Brain (organoid and tissue), 16 donors: ENCODE measurements at places on chromosomes 6 and 20.

- DNase-seq, result peak; percentile 63
Observed at GRCh38 chr6:84428300-84428907, 201.0 kb upstream of the CEP162 start.

- DNase-seq, result peak; percentile 99
Observed at GRCh38 chr6:167572841-167573271, 248.0 kb downstream of the TTLL2 start.

GRCh38 chr6:157607317-157608109, 215.5 kb upstream of the SNX9 start:
- no peak for DNase-seq

- DNase-seq, result no peak
Observed at GRCh38 chr6:5081955-5082354, 3.2 kb upstream of the PPP1R3G start.

DNA sequence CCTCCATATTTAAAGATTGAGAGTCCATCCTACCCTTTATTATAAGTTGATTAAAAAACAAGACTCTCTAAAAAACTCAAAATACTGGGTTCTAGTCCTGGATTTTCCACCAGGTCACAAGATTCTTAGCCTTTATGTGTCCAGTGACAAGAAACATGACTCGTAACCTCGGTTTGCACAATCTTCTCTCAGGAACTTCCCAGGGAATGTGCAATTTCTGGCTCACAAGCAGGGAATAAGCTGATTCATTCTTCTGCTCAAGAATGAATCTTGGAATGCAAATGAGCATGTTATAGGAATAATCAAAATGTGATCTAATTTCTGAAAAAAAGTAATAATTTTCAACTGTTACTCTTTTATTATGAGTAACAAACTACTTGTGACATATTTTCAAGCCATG, 45.1 kb downstream of the OGFRL1 start:
- no peak for DNase-seq

DNA sequence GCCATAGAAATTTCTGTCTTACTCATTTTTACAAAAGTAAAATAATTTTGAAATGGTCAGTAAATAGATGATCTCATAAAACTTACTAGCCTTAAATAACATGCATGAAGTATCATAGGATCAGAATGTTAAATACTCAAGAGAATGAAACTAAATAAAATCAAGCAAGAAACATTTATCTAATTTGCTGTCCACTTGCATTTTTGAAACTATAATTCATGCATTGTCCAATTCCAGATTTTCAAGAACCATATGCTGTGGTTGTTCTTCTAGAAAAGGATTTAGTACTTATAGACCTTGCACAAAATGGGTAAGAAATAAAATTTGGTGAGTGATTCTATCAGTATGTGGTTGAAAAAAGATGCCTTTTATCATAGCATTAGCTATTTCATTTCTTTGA, 107.0 kb downstream of the STXBP5 start:
- no peak for DNase-seq

- no peak for DNase-seq
Observed at GRCh38 chr6:149881066-149881766, 16.7 kb downstream of the RAET1E start.

GRCh38 chr20:50333131-50333670, 142.6 kb downstream of the CEBPB start:
- no peak for DNase-seq

DNA sequence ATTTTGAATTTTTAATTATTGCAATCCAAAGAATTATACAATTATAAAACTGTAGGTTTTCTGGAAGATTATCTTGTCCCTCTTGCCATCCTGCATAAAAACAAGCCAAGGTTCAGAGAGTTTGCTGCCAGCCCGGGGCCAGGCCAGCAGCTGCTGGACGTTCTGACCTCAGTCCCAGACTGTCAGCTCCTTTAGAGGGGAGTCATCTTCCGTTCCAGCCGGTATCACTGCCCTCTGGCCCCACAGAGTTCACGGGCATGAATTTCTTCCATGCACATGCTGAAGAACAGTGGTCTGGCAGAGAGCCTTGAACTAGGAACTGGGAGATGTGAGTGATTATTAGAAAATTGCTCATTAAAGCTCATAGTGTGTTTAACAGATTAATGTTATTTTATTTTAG, 130.4 kb upstream of the QKI start:
- DNase-seq, result no peak

DNA sequence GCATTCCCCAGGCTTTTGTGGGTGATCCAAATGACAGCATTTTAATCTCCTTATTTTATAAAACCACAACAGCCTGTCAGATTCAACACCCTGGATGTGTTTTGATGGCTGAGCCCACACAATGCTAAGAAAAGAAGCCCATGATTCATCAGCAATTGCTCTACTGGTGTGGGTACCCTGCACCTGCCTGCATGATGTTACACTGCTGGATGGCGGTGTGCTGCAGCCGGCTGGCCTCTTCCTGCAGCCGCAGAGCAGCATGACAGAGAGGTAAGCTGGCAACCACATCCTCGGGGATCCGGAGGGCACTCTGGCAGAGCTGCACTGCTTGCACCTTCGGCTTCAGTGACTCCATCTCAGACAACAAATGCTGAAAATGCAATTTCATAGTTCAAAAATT, 327.5 kb downstream of the SYNE1 start:
- peak; percentile 10 for DNase-seq

DNA sequence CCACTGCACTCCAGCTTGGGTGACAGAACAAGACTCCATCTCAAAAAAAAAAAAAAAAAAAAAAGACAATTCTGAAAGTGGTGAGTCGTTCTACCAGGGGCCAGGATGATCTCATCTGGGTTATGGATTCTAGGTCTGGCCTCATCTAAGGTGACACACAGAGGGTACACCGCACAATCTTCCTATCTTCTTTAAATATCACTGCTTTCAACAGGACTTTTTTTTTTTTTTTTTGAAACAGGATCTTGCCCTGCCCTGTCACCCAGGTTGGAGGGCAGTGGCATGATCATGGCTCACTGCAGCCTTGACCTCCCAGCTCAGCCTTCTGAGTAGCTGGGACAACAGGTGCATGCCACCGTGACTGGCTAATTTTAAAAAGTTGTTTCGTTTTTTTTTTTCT, 67.7 kb downstream of the SLC16A10 start:
- no peak for DNase-seq

GRCh38 chr6:33730611-33731010, 16.1 kb downstream of the IP6K3 start:
- no peak for DNase-seq

- DNase-seq, result no peak
Observed at GRCh38 chr20:673603-674001, 2.0 kb downstream of the SCRT2 start.

GRCh38 chr6:145763742-145764141, 28.4 kb upstream of the EPM2A start:
- no peak for DNase-seq

DNA sequence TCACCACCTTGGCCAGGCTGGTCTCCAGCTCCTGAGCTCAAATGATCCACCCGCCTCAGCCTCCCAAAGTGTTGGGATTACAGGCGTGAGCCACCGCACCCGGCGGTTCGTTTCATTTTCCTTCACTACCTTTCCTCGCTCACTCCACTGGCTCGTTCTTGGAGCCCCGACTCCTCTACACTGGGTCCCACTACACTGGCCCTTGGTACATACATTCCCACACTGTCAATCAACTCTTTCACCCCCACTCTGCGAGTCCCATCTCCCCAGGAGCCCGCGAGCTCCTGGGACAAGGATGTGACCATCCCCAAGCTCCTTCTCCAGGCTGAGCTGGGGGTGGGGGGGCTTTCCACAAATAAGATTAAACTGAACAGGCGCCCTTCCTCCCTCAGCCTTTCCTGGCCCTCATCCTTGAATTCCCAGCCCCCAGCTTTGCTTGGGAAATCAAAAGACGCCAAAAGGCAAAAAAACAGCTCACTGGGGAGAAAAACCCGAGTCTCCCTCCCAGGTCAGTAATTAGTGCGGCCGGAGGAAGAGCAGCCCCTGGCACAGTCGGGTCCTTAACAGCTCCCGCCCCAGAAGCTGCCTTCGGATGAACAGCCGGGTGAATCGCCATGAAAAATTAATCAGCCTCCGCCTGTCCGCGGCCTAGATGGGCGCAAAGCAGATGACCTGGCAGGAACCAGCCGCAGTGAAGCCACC, 42.8 kb upstream of the LY86 start:
- no peak for DNase-seq
